ENCODE measurements at places on chromosomes 6 and 20.

GRCh38 chr6:19713984-19714383 is 123.2 kb upstream of the ID4 start:
- no peak for DNase-seq

DNA sequence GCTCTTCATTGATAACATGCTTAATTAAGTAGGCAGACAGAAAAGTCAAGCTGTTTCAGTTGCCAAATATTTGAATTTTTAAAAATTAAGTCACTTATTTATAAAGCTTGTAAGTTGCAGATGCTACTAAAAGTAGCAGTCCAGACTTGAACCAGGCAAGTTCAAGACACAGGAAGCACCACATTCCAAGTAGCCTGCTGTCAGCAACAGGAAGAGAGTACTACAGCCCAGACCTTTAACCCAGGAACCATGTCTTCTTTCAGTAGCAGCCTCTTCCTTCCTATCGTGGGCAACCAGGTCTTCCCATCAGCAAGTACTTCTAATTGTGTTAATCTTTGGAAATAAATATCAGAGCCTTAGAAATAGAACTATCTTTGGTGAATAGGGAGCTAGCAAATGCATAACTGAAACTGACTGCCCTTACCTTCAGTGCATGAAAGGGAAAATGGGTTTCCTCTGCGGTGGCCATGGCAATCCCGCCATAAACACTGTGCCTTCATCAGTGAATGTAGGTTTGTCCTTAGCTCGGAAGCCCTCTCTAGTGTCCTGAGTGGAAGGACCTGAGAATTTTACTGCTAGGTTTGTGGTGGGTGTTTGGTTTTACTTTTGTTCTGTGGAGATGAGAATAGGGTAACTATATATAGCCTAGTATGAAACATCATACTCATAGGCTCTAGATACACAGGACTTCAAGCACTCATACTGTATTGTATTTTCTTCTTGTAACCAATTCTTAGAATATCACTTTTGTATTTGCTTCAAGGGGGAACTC is 95.6 kb downstream of the SYCP2 start:
- DNase-seq = no peak

GRCh38 chr20:36777576-36777975 is 4.0 kb upstream of the DSN1 start:
- DNase-seq = no peak

GRCh38 chr6:139443231-139444112 is 69.0 kb upstream of the CITED2 start:
- DNase-seq = no peak

GRCh38 chr20:289693-290083 is 862 bp downstream of the C20orf96 start:
- DNase-seq = no peak

GRCh38 chr20:7302250-7302649 is 534.8 kb downstream of the BMP2 start:
- DNase-seq = no peak
